Mucosa of gallbladder (tissue), 1 donor: ENCODE measurements at places on chromosomes 11 and 22. TPM values are rescaled to one million over a fixed set of nuclear protein-coding genes. Genes with fewer than 3 reads are reported as not detected.

DNA sequence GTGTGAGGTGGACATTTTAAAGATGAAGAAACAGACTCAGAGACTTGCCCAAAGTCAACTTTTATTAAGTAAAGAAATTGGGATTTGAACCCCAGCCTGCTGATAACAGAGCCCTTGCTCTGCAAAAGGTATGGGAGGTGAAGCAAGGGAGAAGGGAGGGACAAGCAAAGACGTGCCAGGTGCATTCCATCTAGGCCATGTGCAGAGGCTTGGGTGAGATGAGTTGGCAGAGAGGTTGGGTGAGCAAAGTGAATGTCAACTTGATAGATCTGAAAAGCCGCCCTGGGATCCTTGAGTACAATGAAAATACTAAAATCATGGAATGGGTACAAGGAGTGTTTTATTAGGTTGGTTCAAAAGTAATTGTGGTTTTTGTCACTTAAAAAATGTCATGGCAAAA lies 341.3 kb downstream of the CADM1 start:
- DNase-seq: no peak

DNA sequence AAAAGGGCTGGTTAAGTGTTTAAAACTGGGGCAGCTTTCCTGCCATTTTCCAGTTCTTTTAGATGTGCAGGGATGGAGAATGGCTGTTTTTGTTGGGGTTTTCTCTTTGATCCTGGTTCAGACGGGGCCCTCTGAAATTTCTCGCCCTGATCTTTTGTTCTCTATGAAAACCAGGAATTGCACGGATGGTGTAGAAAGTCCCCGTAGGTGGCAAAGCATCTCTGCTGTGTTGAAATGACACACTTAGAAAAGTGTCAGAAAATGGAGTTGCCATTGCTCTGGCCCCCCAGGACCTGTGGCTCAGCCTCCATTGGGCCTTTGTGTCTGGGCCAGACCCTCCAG lies 63.0 kb downstream of the PARVB start:
- no peak for DNase-seq

The CNIH2 gene
- 1.1 TPM for total RNA-seq

The ANKRD49 gene
- total RNA-seq: 14.5 TPM

The ANO3 gene
- 30.0 TPM for total RNA-seq

DNA sequence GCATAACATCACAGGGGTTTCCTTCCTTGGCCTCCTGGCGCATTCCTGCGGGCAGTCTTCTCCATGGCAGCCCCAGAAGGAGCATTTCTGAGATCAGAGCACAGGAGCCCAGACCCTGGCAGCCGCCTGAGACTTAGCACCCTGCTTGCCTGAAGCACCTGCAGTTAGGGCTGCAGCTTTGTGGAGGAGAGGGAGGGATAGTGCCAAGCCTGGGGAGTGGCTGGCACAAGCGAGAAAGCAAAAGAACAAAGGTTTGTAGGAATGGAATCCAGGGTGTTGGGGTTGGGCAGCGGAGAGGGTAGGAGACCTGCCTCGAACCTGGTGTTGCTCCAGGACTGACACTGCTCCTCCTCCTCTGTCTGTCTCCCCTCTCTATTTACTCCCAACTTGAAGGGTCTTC lies 66.9 kb downstream of the SCN3B start:
- DNase-seq: peak; percentile 71

The NCAM1 gene
- 20.3 TPM for total RNA-seq

The DGAT2 gene
- total RNA-seq: 5.8 TPM

DNA sequence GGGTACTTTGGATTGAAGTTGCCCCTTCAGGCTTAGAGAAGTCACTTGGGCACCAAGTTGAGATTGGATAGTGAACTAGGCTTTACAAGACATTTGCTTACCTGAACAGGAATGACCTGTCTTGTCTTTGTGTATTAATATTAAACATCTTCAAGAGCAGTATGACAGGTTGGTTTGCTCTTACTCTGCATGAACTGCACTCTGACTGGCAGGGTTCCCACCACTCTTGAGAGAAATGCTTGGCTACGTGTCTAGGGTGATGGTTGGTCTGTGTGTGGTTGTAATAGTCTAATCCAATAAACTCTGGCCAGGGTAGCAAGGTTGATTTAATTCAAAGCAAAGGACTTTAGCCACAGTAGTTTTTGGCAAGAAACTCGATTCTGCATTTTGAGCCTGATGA lies 20.1 kb upstream of the SPTBN2 start:
- DNase-seq: no peak

DNA sequence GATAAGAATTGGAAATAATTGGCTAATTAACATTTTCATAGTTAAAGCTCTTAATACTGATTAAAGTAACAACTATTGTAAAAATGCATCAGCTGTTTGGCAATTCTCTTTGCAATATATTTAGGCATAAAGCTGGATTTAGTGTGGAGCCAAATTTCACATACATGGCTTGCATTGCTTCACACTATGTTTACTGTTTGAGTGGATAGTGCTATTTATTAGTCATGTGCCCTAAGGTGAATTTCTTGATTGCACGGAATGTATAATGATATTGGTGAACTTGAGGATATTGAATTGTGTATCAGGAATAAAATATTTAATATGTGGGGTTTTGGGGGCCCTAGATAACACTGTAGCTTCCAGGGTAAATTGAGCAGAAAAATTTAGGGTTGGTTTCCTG lies 100.9 kb downstream of the AASDHPPT start:
- DNase-seq: no peak

DNA sequence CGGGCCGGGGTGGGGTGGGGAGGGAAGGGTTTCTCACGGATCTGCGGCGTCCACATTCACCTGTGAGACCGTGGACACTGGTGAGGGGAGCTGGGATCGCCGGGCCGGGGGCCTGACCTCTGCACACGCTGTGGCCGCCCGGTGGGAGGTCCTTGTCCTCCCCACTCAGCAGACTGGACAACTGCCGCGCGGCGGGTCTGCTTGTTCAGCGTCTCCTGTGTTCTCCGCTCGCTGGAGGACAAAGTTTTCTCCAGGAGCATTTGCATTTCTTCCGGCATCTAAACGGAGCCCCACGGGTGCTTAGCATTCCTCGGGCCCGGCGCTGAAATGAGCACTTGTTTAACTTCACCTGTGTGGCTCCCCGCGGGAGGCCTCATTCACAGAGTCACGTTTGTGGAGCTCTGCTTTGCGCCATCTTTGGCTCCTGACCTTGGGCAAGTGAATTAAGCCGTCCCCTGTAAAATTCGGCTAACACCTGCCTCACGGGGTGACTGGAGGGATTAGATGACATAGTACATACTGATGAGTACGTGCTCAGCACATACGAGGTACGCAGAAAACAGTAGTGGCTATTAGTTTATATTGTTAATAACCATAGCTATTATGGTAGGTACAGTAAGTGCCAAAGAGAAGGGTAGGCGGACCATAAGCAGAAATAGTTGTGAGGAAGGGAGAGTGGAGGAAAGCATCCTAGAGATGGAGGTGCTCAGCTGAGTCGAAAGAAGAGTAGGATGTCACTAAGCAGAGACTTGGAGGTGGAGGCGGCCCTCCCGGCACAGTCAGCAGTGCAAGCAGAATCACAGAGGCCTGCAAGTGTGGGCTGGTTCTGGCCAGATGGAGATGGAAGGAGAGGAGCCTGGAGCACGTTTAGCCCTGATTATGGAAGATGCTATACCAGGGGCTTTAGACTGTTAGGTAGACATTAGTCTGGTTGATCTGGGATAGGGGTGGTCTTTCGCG lies 885 bp downstream of the TRMU start:
- no peak for DNase-seq

- no peak for DNase-seq
Measured at GRCh38 chr11:27700351-27701301, at the start of gene BDNF. BDNF (minus strand) TSS chr11:27700455; CDS start chr11:27658564, 41,891 bp downstream.

The FAM83F gene
- 12.1 TPM for total RNA-seq

The KCNJ1 gene
- not detected for total RNA-seq

GRCh38 chr22:40746428-40747220 lies 67.3 kb downstream of the MCHR1 start:
- DNase-seq: no peak

- no peak for DNase-seq
Measured at GRCh38 chr22:38067028-38067415, 9.8 kb downstream of the PICK1 start.

DNA sequence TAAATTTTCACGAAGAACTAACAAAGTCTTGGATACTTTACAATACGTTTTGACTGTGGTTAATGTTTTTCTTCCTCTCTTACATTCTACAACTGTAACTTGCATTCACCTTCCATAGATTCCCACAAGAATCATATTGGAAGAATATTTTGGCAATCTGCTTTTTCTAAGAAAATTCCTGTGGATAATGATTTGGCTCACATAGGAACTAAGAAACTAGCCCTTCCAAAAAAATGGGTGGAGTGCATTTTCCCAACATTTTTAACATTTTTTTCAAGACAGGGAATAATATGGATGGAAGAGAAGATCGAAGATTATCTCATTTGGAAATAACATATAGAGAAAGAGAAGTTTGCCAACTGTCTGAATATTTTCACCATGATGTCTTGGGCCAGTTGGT lies 256.9 kb upstream of the POU2AF2 start:
- DNase-seq: no peak

DNA sequence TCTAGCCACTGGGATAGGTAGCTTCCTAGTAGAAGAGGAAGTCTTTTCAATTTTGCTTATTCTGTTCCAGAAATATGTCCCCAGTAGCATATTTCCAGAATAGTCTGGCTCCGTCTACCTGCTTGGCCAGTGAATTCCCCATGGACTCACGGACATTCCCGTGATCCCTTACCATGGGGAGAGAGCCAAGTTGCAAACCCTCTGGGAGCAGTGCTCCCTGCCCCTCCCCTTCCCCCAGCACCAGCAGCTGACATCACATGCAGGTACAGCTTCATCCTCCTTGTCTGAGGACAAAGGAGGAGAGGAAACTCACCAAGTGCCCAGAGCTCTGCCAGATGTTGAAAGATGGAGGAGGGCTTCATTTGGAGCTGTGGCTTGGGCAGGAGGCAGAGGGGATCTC lies 61.2 kb downstream of the GRAMD1B start:
- DNase-seq: no peak

GRCh38 chr11:63517156-63517555 lies 11.3 kb downstream of the LGALS12 start:
- DNase-seq: no peak

DNA sequence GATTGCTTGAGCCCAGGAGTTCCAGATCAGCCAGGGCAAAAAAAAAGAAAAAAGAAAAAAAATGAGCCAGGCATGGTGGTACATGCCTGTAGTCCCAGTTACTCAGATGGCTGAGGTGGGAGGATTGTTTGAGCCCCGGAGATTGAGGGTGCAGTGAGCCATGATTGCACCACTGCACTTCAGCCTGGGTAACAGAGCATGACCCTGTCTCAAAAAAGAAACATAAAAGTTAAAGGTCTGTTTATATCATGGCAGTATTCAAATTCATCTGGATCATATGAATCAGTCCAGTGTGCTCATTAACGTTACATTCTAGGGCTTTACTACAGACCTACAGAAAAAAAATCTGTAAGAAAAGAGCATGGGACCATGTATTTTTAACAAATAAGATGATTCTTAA lies 13.9 kb downstream of the HSD17B12 start:
- no peak for DNase-seq

GRCh38 chr11:108775324-108775723 lies 110.5 kb downstream of the DDX10 start:
- no peak for DNase-seq

The SMIM35 gene
- total RNA-seq: not detected

The TRIM21 gene
- total RNA-seq: 21.7 TPM

DNA sequence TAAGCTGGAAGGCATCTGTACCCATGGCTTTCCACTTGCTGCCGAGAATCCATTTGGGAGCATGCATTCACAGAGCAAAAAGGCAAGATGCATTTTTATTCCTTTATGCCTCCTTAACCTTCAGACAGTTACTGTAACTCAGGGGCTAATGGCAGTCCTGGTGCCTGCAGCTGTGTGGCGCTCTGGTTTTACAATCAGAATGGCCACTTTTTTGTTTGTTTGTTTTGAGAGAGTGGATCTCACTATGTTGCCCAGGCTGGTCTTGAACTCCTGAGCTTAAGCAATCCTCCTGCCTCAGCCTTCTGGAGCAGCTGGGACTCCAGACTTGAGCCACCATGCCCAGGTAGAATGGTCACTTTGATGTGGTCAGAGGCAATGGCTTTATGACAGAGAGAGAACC lies 101.8 kb downstream of the NAV2 start:
- no peak for DNase-seq

GRCh38 chr11:34546511-34547209 lies 33.1 kb upstream of the ELF5 start:
- DNase-seq: no peak

DNA sequence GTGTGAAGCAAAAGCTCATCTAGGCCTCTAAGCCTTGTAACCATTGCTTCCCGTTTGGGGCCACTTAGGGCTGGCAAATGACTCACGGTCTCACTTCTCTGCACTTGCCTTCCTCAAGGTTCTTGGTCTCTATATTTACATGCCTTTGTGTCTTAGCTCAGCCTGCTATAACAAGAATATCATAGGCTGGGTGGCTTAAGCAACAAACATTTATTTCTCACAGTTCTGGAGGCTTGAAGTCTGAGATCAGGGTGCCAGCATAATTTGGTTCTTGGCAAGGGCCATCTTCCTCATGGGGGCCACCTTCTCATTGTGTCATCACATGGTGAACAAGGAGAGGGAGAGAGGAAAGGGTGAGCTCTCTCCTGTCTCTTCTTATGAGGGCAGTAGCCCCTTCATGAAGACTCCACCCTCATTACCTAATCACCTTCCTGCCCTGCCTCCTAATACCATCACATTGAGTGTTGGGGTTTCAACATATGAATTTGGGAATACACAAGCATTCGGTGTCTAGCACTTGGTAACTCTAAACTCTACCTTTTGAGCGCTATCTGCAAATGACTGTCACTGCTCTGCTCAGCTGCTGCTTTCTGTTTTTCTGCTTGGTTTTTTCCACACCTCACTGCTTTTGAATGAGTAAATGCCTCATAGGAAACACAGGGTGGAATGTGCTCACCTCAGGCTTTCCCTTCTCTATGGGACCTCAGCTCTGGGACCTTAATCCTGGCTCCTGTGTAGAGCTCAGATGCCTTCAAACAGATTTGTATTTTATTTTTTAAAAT lies 16.2 kb upstream of the ME3 start:
- DNase-seq: no peak

GRCh38 chr11:58641803-58642581 lies 19.5 kb downstream of the CNTF start:
- no peak for DNase-seq

DNA sequence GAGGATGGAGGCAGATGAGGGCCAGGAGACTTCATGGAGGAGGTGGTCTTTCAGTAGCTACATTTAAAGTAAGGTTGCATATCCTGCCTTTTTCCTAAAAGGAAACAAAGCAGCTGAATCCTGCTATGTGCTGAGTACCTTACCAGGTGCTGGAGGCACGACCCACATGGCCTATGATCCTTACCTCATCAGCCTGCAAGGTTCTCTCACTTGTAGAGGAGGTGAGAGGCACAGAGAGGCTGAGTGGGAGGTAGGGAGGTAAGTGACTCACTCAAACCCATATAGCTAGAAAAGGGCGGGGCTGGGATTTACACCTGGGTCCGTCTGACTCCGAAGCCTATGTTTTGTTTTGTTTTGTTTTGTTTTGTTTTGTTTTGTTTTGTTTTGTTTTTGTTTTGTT lies 75.8 kb downstream of the BUD13 start:
- peak; percentile 1 for DNase-seq
